Activated naive CD8-positive, alpha-beta T cell treated with anti-CD3 and anti-CD28 coated beads for 36 hours (primary cell): ENCODE measurements at places on chromosomes 16 and 17. TPM values are rescaled to one million over a fixed set of nuclear protein-coding genes. Genes with fewer than 3 reads are reported as not detected.

- no peak for DNase-seq
These were observed 79.8 kb downstream of the TBC1D16 start for GRCh38 chr17:79955691-79956440.

GRCh38 chr16:84884246-84884595, 64.4 kb downstream of the CRISPLD2 start:
- no peak for DNase-seq

Gene KRT222
- total RNA-seq, result not detected

Gene TNFRSF17
- total RNA-seq, result not detected

Gene TPSAB1
- total RNA-seq, result not detected

- no peak for DNase-seq
These were observed 28.6 kb downstream of the OSBPL7 start for GRCh38 chr17:47792979-47793378.

Gene PYY
- not detected for total RNA-seq

Gene SLC25A19
- 107 TPM for total RNA-seq

GRCh38 chr17:2110436-2110835, 55.5 kb downstream of the HIC1 start:
- no peak for DNase-seq

GRCh38 chr16:30104492-30104891, 8.5 kb upstream of the YPEL3 start:
- DNase-seq, result no peak
